ENCODE measurements at places on chromosomes 5 and 9. TPM values are rescaled to one million over a fixed set of nuclear protein-coding genes. Genes with fewer than 3 reads are reported as not detected.

NUP214 gene
- 40.8 TPM for total RNA-seq

LCN1 gene
- 2.4 TPM for total RNA-seq

PAXX gene
- 25.4 TPM for total RNA-seq

BTNL3 gene
- not detected for total RNA-seq

CDC20B gene
- total RNA-seq: not detected

KIAA0825 gene
- 4.8 TPM for total RNA-seq

SURF4 gene
- total RNA-seq: 130 TPM
